RPMI7951 (cell line): ENCODE measurements at places on chromosomes 1 and 21.

- DNase-seq, result peak; percentile 34
Observed at GRCh38 chr1:62218604-62219003, 24.0 kb downstream of the L1TD1 start.

DNA sequence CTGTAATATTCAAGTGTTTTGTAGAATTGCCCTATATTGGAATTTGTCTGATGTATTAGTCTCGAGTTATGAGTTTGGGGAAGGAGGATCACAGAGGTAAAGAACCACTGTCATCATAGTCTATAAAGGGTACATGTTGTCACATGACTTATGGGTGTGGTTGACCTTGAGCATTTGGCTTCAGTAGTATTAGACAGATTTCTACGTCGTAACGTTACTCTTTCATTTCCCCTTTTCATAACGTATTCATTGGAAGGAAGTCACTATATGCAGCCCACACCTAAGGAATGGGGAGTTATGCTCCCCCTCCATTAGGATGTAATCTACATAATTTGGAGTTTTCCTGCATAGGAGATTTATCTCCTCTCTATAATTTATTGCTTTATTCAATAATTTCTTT lies 110.1 kb upstream of the VAV3 start:
- no peak for DNase-seq

- DNase-seq, result peak; percentile 8
Observed at GRCh38 chr1:67583462-67583950, 101.5 kb upstream of the GADD45A start.

GRCh38 chr21:25281134-25281533 lies 326.1 kb downstream of the MRPL39 start:
- DNase-seq, result no peak

DNA sequence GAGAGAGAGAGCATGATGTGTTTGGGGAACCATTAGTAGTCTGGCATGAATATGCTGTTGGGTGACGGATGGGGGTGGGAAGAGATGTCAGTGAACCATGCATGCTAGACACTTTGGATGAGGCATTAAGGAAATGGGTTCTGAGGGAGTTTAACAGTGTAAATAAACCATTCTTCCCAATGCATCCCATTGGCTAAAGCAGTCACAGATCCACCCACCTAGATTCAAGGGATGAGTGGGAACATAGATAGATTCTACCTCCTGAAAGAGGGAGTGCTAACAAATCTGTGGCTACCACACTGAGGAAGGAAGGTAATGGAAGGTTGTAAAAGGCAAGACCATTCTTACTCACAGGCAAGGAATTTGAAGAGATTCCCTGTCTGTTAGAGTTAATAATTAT lies 129.8 kb upstream of the CACNA1E start:
- no peak for DNase-seq

DNA sequence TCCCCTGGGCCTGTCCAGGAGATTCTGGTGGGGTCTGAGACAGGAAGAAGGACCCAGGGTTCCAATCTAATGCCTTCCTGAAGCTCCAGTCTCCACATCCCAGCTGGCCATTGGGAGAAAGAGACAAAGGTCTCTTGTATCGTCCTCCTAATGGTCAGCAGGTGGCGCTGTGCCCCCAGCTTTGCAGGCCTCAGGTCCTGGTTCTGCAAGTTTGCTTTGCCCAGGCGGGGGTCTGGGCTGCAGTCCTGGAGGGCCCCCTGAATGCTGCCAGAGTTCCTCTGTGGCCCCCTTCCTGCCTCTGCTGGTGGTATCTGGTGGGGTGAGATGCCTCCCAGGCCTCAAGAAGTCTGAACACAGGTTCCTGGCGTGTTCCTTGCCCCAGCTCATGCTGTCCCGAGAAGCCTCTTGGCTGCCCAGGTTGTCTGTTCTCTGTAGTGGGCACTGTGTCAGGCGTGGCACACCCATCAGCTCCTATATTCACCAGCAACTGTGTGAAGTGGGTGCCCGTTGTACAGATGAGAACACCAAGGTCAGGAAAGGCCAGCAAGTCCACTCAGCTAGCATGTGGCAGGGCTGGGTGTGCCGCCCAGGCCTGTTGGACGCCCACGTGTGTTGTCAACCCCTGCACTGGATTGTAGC lies 33.8 kb upstream of the CSF3R start:
- DNase-seq, result peak; percentile 47

GRCh38 chr1:236663934-236664333 lies 22.4 kb upstream of the ACTN2 start:
- DNase-seq, result no peak

DNA sequence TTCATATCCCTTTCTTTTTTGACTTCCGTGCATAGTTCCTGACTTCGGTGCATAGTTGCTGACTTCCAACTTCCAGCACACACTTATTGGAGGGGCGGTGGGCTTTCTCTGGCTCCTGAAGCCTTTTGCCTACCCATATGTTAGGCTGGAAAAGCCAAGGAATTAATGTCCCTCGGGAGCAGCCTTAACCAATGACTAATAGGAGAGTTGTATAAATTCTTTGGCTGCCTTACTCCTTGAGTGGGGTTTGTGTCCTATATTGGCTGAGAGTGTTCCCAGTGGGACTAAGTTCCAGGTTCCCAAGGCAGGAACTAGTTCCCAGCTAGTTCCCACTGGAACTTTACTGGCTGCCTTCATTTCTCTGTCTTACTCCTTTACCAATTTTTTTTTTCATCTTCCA lies 105.7 kb downstream of the ZNF326 start:
- no peak for DNase-seq

GRCh38 chr1:153545067-153546055 lies at the start of gene S100A4:
Gene S100A4, minus strand, starts transcription at chr1:153545806. Its CDS starts 1,012 bp downstream, at chr1:153544794.
- DNase-seq, result peak; percentile 96

GRCh38 chr21:45408271-45408791 lies 3.4 kb downstream of the COL18A1 start:
- no peak for DNase-seq

DNA sequence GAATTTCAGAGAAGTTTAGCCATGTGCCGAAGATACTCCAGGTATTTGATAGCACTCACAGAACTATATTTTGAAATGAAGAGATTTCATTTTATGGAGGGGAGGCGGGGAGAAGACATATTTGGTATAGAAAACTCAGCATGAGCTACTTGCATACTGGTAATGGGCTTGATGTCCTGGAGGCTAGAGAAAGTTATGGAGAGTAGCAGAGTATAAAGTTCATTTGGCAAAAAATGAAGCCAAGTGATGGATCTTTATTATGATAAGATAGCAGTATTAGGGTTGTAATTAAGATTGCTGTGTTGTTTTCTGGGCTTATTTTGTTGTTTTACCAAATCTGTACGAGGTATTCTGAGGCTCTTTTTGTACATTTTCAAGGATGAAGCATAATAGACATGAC lies 72.0 kb downstream of the RPS6KC1 start:
- DNase-seq, result no peak

DNA sequence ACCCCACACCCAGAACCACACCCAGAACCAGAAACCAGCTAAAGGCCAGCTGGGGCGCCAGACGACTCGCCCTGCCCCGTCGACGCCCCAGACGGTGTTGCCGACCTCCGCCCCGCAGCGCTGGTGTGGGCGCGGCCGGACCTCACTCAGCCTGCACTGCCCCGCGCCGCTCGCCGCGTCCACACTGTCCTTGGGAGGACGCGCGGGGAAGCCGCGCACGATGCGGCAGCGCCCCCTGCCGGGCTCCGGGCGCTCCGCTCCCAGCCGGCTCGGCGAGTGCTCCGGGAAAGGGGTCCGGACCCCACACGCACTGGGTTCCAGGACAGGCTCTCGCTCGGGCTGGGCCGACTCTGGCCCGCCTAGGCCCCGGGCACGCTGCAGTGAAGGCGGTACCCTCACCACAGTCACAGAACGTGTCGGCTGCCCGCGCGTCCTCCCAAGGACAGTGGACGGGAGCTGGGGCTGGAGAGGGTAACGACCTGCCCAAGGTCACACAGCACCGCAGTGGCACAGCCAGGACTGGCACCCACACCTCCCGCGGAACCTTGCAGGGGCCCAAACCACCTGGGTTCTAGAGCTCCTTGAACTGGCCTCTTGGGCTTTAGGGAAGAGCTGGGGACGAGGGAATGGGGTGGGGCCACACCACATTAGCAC lies 90.2 kb downstream of the DMRTA2 start:
- DNase-seq, result peak; percentile 35

GRCh38 chr1:15388201-15388880 lies 21.3 kb upstream of the EFHD2 start:
- DNase-seq, result no peak

GRCh38 chr1:13908128-13908527 lies 208.1 kb downstream of the PRDM2 start:
- DNase-seq, result no peak

- DNase-seq, result peak; percentile 17
Observed at GRCh38 chr1:231695439-231696255, 69.1 kb downstream of the DISC1 start.

DNA sequence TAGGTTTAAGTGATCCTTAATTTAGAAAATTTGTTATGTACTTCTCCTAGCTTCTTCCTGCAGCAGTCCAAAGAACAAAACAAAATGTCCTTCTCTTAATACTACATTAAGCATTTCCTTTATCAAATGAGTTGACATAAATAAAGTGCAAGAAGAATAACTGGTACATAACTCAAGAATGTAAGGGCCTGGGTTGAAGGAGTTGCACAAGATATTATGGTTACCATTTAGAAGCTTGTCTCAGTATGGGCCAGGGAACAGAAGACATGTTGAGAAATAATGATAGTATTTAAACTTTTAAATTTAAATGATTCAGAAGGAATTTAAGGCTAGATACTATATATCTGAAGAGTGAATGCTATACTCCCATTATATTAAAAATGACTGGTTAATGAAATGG lies 23.5 kb downstream of the SUCO start:
- no peak for DNase-seq

GRCh38 chr1:151135433-151136385 lies 10.7 kb downstream of the SEMA6C start:
- no peak for DNase-seq

- no peak for DNase-seq
Observed at GRCh38 chr1:30507401-30508174, 215.8 kb downstream of the MATN1 start.

DNA sequence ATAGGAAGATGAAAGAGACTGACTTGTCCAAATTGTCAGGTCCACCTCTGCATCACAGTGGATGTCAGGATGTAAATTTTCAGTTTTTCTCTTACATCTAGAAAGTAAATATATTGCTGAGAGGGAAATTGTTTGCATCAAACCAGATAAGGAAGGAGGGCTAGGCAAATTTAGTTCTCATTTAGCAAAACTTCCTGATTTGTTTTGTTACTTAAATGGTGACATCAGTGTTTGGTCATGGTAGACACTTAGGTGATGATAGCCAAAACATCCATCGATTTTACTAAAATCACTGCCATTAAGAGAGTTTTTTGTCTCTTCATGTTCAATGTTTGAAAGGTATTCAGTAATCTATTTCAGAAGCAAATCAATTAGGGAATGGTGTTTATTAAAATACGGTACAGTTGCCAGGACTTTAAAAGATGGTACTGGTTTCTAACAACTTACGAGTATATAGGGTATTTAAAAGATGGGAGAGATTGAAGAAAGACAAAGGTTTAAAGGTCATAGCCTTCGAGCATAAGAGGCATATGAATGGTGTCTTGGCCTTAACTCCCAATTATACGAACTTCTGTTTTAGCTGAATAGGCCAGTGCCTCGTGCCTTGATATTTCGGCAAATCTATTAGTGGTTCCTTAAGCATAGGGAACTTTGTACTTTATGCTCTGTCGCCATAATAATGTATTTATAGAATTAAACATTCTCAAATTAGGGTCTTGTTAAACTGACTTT lies 3.0 kb downstream of the IER5 start:
- no peak for DNase-seq
